ENCODE measurements at places on chromosomes 12 and 14.

DNA sequence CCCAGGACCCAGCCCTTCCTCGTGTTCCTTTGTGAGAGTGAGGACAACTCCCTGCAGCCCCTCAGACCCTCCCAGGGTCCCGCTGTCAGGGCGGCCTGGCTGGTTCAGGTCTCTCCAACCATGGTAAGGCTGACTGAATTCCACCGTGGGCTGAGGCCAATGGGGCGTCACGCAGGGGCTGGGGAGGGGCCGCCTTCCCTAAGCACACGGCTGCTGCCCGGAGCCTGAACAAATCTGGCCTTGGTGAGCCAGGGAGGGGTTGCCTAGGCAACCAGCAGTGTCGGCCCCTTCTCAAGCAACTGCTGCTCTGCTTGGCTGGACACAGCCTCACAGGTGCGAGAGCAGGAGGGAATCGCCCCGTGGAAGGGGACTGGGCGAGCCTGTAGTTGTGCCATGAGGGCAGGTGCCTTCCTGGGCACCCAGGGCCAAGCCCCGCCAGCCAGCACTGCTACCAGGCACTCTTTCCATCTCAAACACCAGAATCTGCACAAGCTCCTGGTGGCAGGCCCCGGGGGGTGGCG lies 37.0 kb upstream of the GALNT9 start:
- no peak for DNase-seq

GRCh38 chr14:56515739-56516138 lies 63.9 kb upstream of the TMEM260 start:
- no peak for DNase-seq

- peak; percentile 2 for DNase-seq
Measured at GRCh38 chr14:88243946-88244345, 79.1 kb downstream of the KCNK10 start.

GRCh38 chr14:78491048-78491447 lies 320.9 kb downstream of the NRXN3 start:
- no peak for DNase-seq

DNA sequence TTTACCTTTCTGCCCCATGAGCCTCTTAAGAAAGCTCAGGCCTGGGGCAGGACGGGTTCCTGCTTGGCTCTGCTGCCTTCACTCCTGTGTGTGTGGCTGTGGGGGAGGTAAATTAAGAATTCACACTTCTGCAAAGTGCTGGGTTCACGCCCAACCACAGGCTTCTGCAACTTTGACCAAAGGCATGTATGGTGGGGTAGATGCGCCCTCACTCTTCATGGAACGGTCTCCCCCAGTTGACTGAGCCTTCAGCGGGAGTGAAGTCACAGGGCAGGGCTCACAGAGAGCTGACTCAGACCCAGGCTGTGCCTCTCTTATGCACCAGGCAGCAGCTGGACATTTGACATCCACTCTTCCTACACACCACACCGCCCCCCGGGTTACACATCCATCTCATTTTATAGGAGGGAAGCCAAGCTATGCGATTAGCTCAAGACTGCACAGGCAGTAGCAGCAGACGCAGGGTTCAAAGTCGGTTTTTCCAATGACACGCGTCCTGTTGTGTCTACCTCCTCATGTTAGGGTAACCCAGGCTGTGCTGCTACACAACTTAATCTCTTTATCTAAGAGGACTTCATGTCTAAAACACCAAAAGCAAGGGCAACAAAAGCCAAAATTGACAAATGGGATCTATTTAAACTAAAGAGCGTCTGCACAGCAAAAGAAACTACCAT lies 15.4 kb upstream of the BCL11B start:
- DNase-seq = no peak

GRCh38 chr14:20714593-20715250 lies 26.2 kb downstream of the ANG start:
- peak; percentile 3 for DNase-seq

GRCh38 chr14:53441789-53442188 lies 288.7 kb upstream of the DDHD1 start:
- DNase-seq = no peak

DNA sequence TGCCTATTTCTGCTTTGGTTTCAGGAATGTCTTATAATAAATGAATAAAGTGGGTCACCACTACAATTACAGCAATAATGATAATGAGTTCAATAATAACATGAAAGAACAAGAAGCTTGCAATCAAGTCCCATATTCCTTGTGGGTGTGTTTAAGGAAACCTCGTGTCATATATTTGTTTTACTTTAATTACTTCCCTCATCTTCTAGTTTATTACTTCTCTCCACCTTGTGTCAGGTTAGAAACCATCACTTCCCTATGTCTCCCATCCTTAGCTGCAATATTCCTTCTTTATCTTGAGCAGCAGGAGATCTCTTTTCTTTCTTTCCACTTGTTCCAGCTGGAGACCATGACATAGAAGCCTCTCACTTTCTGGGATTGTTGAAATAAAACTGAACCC lies 384.0 kb upstream of the TMEM132C start:
- DNase-seq = no peak

GRCh38 chr14:37034410-37035285 lies 137.8 kb downstream of the SLC25A21 start:
- DNase-seq = peak; percentile 79

- no peak for DNase-seq
Measured at GRCh38 chr12:100273782-100274181, 6.8 kb downstream of the SCYL2 start.

DNA sequence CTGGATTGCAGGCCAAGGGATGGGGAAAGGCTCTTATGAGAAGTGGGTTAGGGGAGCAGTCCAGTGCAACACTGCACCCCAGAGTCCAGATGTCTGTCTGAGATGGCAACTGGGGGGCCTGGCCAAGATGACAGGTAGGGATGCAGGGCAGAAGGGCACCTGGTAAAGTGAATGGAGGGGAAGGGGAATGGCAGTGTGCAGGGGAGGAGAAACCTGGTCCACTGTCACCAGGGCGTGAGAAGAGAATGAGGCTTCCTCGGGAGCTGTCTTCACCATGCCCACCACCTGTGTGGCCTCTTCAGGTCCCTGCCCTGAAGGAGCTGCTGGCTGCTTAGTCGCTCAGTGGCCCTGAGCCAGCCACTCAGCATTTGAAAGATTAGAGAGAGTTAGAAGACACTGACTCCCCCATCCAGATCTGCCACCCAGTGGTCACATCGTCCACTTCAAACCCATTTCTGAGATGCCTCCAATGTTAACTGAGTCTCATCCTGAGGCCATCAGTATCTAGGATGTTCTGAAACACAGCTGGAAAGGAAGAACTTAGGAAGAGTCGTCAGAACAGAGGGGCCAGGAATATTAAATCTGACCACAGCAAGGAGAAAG lies 57.3 kb downstream of the PLEKHG3 start:
- DNase-seq = peak; percentile 17

GRCh38 chr12:58818546-58818945 lies 101.8 kb downstream of the LRIG3 start:
- DNase-seq = peak; percentile 19

DNA sequence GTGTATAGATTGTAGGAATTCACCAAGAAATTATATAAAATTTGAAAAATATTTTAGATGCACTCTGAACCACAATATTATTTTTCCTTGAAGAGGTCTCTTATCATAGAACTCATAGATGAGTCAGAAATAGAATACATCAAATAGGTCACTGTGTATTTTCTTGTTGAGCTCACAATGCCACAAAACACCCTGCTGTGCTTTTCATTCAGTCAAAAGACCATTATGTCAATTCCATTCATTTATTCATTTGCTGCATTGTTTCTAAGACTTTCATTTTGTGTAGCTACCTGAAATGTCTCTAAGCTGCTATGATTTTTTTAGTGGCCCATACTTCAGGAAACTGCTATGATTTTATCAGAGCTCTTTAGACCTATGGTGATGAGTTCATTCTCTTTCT lies 231.9 kb upstream of the AVPR1A start:
- DNase-seq = no peak

DNA sequence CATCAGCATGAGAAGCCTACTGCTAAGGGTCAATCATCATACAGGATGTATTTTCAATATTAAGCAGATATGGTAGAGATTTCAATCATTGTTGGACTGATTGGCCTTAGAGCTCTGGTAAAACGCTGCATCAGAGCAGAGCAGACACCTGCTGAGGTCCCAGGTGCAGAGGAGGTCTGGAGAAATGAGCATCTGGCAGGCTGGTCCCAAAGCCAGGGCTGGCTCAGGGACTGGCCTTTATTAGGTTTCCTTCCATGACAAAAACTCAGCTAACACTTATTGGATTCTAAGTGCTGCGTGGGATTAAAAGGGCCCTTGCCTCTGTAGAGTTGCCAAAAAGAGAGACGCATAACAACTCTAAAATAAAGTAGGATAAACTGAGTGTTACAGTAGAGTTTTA lies 29.7 kb downstream of the AKAP6 start:
- no peak for DNase-seq

GRCh38 chr12:75505706-75506312 lies 5.6 kb downstream of the KRR1 start:
- peak; percentile 31 for DNase-seq

DNA sequence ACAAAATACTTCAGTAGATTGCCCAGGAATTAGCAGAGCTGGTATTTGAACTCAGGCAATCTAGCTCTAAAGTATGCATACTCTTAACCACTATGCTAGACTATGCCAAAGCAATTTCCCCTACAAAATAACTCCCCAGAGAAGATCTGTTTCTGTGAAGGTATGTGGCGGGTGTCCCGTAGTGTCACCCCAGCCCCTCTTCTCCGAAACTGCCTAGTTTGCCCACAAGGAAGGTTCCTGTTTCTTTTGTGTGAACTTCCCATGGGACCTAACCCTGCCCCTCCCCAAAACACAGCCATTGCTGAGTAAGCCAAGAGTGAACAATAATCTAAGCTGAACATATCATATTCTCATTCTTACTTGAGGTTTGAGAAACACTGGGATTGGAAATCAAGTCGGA lies 15.5 kb upstream of the RAP1B start:
- DNase-seq = no peak

GRCh38 chr12:111193067-111193466 lies 175.8 kb downstream of the PHETA1 start:
- DNase-seq = no peak

GRCh38 chr14:37027188-37027824 lies 145.1 kb downstream of the SLC25A21 start:
- peak; percentile 56 for DNase-seq

GRCh38 chr14:80206351-80207080 lies 4.8 kb downstream of the DIO2 start:
- DNase-seq = no peak

DNA sequence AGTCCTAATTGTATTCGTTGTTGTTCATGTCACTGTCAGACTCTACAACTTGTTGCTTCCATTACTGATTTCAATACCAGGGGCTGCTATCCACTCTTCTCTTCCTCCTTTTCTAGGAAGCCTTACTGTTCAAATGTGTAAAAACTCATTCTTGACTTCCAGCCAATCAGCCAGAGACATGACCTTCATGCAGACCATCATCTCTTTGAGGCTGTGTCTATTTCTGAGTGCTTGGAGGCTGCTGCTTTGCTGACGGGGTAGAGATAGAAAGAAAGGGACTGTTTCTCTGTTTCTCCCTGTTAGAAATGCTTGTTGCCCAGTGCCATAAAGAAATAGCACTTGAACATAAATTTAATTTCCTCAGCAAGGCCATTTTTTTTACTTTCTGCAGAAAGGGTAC lies 282.9 kb downstream of the RGS6 start:
- no peak for DNase-seq

- DNase-seq = no peak
Measured at GRCh38 chr12:6437586-6437985, 7.2 kb upstream of the CD27 start.

DNA sequence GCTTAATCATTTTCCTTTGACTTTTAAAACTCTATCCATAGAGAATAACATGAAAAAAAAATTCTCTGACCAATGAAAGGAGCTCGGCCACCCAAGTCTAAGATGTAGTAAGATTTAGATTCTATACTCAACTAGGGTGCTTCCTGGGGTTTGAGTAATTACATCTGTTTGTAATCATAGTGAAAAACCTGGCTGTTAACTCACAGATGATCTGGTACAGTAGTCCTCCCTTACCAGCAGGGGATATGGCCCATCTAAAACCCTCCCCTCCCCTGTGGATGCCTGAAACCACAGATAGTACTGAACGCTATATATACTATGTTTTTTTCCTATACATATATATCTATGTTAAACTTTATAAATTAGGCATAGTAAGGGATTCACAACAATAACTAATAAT lies 89.2 kb downstream of the DAAM1 start:
- DNase-seq = peak; percentile 83

GRCh38 chr14:56244138-56244789 lies 126.1 kb downstream of the PELI2 start:
- DNase-seq = peak; percentile 94

GRCh38 chr14:90892970-90893369 lies 76.7 kb upstream of the TTC7B start:
- no peak for DNase-seq

- DNase-seq = peak; percentile 100
Measured at GRCh38 chr12:68497702-68498101, 113.0 kb upstream of the RAP1B start.

- DNase-seq = no peak
Measured at GRCh38 chr12:39897315-39897714, 208.6 kb downstream of the SLC2A13 start.

All from fibroblast of skin of abdomen (primary cell).